CD4-positive, alpha-beta T cell treated with Interferon alpha-2 for 1 hour (primary cell): ENCODE measurements at places on chromosomes 2 and 18.

GRCh38 chr2:118929059-118929458 lies 12.9 kb upstream of the MARCO start:
- no peak for DNase-seq

DNA sequence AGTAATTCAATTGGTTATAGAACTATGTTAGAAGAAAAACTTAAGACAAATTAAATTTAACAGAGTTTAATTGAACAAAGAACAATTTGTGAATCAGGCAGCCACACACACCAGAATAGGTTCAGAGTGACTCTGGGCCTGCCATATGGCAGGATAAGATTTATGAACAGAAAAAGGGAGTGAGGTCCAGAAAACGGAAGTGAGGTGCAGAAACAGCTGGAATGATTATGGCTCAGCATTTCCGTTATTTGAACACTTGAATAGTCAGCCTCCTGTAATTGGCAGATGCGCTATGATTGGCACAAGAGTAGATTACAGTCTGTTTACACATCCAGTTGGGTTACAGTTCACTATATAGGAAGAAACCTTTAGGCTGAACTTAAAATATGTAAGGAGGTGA lies 99.0 kb downstream of the MBD2 start:
- DNase-seq: no peak

DNA sequence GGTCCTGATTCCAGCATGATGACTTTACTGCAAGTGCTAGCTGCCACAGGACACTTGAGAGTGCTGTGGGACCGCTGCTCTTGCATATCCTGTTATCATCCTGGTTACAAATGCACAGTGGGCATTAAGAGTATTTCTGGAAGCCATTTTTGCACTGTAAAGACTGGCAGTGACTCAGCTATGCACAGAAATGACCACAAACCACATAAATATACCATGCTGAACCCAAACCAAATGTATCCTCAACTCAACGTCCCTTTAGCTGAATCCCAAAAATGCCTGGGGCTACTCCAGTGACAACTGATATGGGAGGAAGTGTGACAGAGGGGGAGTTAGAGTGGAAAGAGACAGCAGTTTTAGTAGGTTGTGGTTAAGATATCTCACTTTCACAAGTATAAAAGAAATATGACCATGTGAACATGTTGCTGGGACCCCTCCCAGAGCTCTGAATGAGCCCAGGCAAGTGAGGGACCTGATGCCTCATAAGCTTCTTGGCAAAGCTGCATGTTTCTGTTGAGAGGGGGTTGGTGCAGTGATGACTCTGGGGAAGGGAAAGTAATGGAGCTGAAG lies 37.3 kb downstream of the RHBDD1 start:
- no peak for DNase-seq

- DNase-seq: no peak
Observed at GRCh38 chr2:196331143-196331542, 159.8 kb upstream of the STK17B start.

DNA sequence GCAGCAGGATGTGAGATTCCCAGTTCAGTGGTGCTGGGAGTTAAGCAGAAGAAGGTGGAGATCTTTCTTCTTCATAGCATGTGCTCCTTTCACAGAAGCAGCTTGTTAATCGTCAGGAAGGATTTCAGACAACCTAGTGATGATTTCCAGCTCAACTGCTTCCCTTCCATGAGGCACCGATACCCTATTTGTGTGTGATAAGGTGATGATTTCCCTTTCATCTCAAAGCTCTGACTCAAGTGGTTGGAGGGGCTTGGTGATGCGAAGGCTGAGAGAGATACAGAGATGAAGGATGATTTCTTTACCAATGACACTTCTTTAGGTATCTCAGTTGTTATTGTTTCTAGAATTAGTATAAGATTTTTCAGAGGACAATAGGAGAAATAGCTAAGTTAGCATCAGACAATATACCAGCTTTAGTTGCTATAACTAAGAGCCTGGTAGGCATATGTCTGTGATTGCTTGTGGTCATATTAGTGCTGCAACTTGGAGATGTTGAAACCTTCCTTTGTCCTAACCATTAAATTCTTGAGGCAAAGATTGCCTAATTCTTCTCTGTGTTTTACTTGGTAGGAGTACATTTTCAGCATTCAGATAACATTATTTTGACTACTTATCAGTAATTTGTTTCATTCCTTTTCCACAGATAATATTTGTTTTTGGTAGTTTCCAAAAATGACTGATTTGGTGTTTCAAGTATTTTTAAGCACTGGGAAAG lies 111.3 kb downstream of the PLCL1 start:
- no peak for DNase-seq

DNA sequence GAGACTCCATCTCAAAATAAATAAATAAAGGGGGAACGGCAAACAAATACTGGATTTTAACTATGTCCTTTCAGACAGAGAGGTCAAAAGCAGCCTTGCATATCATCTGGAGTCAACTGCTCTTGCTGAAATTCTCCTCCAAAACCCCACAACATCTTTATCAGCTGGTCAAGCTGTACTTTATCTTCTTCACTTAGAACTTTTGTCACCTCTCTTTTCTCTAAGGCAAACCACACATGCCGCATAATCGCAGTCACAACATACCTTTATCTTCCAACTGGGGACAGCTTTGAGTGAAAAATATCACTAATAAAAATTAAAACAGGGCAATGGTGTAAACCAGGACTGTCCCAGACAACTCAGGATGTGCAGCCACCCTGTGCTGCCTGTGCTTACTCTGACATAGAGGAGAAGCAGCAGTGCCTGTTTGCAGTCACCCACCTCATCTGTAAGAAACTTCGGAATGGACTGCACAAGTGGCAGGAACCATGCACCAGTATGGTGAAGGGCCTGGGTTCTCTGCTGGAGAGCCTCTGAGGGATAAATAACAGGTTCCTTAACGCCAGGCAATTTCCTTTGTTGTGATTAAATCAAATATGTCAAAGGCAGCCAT lies 6.2 kb downstream of the MPPE1 start:
- DNase-seq: no peak

- DNase-seq: no peak
Observed at GRCh38 chr2:177147093-177147694, 65.4 kb upstream of the HNRNPA3 start.

GRCh38 chr2:206442474-206442832 lies 879 bp upstream of the ADAM23 start:
- DNase-seq: no peak
